Sigmoid colon (tissue), 7 donors: ENCODE measurements at places on chromosomes 5 and 9.
A peak's percentile ranks its signal among the peaks of the same experiment; 100 is the strongest.

GRCh38 chr9:129471201-129472019, 149.5 kb downstream of the C9orf50 start:
- H3K36me3 ChIP-seq: no peaks in the 10 kb centered on the region
- H3K27me3 ChIP-seq: no peaks in the 10 kb centered on the region
- DNase-seq: no peak
- H3K27ac ChIP-seq: no peak overlapping the region
- no peak overlapping the region for H3K4me3 ChIP-seq

- H3K36me3 ChIP-seq: no peaks in the 10 kb centered on the region
- H3K27ac ChIP-seq: peak overlapping the region; percentile 3
- no peaks in the 10 kb centered on the region for H3K27me3 ChIP-seq
Observed at GRCh38 chr5:89988129-89988810, 421.3 kb downstream of the CETN3 start.

GRCh38 chr9:7982907-7983306, 183.3 kb upstream of the DMAC1 start:
- no peak overlapping the region for H3K4me3 ChIP-seq
- H3K27me3 ChIP-seq: no peaks in the 10 kb centered on the region
- no peak overlapping the region for H3K27ac ChIP-seq
- no peaks in the 10 kb centered on the region for H3K4me1 ChIP-seq
- DNase-seq: no peak
- H3K36me3 ChIP-seq: no peaks in the 10 kb centered on the region

GRCh38 chr5:99068944-99069650, 140.3 kb upstream of the CHD1 start:
- H3K4me1 ChIP-seq: no peaks in the 10 kb centered on the region
- no peaks in the 10 kb centered on the region for H3K27me3 ChIP-seq
- H3K4me3 ChIP-seq: no peak overlapping the region

GRCh38 chr9:134629061-134629585, 12.5 kb upstream of the COL5A1 start:
- no peaks in the 10 kb centered on the region for H3K27me3 ChIP-seq
- no peak for DNase-seq
- no peaks in the 10 kb centered on the region for H3K36me3 ChIP-seq
- H3K4me3 ChIP-seq: no peak overlapping the region
- H3K4me1 ChIP-seq: no peaks in the 10 kb centered on the region

DNA sequence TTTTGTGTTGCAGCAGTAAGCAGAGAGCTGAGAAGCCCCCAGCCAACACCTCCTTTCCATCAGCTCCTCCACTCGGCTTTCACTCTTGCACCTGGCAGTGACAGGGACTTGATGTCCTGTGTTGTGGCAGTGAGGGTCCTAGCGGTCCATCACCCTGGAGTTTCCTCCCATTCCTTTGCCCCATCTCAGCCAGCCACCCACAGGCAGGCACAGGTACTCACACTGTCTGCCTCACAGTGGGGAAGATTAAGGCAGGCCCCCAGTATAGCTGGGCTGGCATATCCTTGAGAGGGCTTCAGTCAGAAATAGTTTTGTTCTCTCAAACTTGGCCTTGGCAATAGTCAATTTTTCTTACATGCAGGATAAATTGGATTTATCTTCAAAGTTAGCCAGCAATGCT, 362.7 kb downstream of the GADD45G start:
- peaks cover 4% of the 10 kb centered on the region for H3K4me1 ChIP-seq
- no peak overlapping the region for H3K27ac ChIP-seq
- H3K36me3 ChIP-seq: no peaks in the 10 kb centered on the region
- no peaks in the 10 kb centered on the region for H3K27me3 ChIP-seq
- DNase-seq: no peak

DNA sequence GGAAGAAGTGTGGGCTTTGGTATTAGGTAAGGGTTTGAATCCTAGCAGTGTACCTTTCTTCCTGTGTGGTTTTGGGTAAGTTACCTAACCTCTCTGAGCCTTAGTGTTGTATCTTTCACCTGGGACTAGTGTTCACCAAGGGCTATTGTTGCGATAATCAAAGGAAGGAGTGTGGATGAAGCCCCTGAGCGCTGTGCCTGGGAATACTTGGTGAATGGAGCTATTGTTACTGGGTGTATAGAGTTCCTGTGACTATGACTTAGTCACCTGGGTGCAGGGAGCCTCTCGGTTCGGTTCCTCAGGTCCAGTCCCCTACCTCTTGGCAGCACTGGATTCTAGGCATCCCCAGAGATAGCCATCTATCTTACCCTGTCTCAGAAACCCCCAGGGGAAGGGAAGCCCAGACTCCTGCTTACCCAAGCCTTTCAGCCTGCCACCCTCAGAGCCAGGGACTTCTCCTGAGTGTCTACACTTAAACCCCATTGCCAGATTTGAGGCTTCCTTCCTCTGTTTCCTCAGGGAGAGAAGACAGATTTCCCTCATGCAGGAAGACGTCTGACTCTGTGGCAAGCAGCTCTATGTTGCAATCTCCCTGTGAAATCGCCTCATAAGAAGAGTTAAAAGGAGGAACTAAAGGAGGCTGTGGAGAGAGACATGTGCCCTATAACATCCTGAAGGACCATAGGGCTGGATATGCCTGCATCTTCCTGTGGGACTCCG, 181.0 kb upstream of the PITX1 start:
- peaks cover 28% of the 10 kb centered on the region for H3K4me1 ChIP-seq
- H3K27me3 ChIP-seq: no peaks in the 10 kb centered on the region
- no peaks in the 10 kb centered on the region for H3K36me3 ChIP-seq
- no peak overlapping the region for H3K27ac ChIP-seq

DNA sequence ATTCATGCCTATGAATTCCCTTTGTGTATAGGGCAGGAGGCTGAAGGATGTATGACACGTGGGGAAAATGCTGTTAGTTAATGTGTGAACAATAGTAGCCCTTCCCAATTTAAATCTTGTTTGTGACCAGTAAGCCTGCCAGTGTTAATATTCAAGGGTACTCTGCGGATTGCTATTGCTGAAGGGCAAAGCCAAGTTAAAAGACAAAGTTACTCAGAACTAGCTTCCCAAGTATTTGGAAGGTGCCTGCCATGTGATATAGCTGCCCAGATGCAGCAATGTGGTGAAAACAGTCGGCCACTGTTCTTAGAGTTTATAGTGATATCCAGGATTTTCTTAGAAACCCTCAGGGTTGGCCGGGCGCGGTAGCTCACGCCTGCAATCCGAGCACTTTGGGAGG, 34.6 kb downstream of the MARVELD2 start:
- H3K36me3 ChIP-seq: no peaks in the 10 kb centered on the region
- no peak overlapping the region for H3K27ac ChIP-seq
- H3K27me3 ChIP-seq: no peaks in the 10 kb centered on the region
- H3K4me3 ChIP-seq: no peak overlapping the region
- DNase-seq: no peak

DNA sequence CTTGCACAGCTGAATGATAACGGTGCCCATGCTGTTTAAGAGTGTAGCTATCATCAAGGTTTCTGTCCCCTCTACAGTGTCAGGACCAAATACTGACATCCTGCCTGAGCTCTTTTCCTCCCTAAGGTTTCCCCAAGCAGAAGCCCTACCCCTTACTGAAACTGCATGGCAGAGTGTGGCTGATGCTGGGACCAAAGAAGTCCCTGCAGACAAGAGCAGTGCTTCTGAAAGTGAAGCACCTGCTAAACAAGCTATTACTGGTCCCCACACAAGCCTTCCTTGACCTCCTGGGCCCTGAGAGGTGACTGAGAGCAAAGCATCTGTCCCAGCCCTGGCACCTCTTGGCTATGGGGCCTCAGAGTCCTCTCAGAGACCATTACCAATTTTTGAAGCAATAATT, 56.1 kb downstream of the CFAP90 start:
- no peak for DNase-seq
- no peak overlapping the region for H3K27ac ChIP-seq

DNA sequence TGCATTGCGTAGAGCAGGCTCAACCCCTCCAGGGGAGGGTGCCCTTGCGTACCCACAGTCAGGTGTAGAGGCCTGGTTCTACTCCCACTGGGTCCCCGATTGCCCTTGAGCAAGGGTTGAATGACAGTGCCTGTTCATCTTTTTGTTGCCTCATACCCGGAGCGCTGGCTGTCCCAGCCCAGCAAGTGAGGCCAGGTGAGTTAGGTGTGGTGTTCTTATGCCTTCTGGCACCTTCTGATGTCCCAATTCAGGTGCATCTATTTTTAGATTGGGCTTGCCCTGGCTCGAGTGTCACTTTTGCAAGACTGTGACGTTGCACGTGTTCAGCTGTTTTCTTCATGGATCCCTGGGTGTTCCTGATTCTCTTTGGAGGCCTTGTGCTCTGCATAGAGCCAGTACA, 257.8 kb downstream of the GOLPH3 start:
- DNase-seq: no peak
- no peaks in the 10 kb centered on the region for H3K36me3 ChIP-seq
- no peak overlapping the region for H3K4me3 ChIP-seq
- no peak overlapping the region for H3K27ac ChIP-seq
- no peaks in the 10 kb centered on the region for H3K27me3 ChIP-seq
- H3K4me1 ChIP-seq: no peaks in the 10 kb centered on the region

DNA sequence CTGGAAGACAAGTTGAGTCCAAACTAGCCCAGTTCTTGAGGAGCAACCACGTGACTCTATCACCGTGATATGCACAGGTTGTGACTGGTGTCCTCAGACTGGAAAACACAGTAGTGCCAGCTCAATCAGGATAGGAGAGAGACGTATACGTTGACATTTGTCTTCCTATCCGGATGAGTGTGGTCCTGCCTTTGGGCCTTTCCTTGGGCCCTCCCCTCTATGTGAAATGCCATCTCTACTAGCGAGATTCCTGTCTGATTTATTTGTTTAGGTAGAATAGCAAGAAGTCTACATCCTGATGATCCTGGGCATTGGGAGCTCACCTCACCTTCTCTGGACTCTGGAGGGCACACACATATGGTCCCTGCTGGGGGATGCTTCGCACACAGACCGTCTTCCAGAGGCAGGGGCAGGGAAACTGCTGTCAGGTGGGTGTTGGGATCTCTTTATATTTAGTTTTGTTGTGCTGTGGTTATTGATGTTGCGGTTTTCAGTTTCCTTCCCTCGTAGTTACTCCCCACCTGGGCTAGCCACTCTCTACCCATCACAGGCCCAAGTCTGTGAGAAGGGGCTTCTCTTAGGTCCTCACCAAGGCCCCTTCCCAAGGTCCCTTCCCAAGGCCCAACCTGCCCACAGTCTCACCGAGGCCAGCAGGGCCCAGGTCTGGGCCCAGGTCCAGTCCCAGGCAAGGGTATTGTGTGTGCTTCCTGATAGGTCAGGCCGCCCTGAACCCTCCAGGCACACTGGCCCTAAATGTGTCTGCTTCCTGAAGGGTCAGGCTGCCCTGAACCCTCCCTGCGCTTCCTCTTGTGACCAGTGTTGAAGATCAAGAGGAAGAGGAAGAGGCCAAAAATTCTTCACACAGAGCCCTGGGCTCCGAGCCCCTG, 19.0 kb upstream of the SPINK4 start:
- peaks cover 6% of the 10 kb centered on the region for H3K4me1 ChIP-seq
- no peak for DNase-seq
- H3K27me3 ChIP-seq: no peaks in the 10 kb centered on the region

- DNase-seq: no peak
- H3K27ac ChIP-seq: no peak overlapping the region
- H3K36me3 ChIP-seq: no peaks in the 10 kb centered on the region
Observed at GRCh38 chr5:17340819-17341218, 123.4 kb downstream of the BASP1 start.

- H3K4me1 ChIP-seq: no peaks in the 10 kb centered on the region
- H3K27me3 ChIP-seq: no peaks in the 10 kb centered on the region
- no peak for DNase-seq
- H3K4me3 ChIP-seq: no peak overlapping the region
Observed at GRCh38 chr5:79641414-79641813, 29.2 kb downstream of the TENT2 start.

GRCh38 chr5:126139773-126140172, 283.4 kb upstream of the GRAMD2B start:
- H3K4me3 ChIP-seq: no peak overlapping the region
- no peak for DNase-seq

DNA sequence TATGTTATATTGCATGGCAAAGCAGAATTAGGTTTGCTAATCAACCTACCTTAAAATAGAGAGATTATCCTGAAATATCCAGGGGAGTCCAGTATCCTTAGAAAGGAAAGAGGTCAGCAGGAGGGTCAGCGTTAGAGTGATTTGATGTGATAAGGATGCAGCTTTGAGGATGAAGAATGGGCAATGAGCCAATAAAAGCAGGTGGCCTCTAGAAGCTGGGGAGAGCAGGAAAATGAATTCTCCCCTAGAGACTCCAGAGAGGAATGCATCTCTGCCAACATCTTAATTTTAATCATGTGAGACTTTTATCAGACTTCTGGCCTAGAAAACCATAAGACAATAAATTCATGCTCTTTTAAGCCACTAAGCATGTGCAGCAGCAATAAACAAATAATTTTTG, 65.7 kb upstream of the SYK start:
- H3K27me3 ChIP-seq: no peaks in the 10 kb centered on the region
- H3K4me3 ChIP-seq: no peak overlapping the region
- no peak for DNase-seq
- no peak overlapping the region for H3K27ac ChIP-seq
- H3K4me1 ChIP-seq: no peaks in the 10 kb centered on the region

- no peaks in the 10 kb centered on the region for H3K27me3 ChIP-seq
- DNase-seq: peak; percentile 65
- no peak overlapping the region for H3K4me3 ChIP-seq
- H3K4me1 ChIP-seq: no peaks in the 10 kb centered on the region
- peak overlapping the region; percentile 29 for H3K27ac ChIP-seq
Observed at GRCh38 chr5:41334758-41335157, 121.4 kb upstream of the C6 start.

- H3K4me1 ChIP-seq: no peaks in the 10 kb centered on the region
- no peak overlapping the region for H3K27ac ChIP-seq
- H3K4me3 ChIP-seq: no peak overlapping the region
- H3K36me3 ChIP-seq: no peaks in the 10 kb centered on the region
- H3K27me3 ChIP-seq: no peaks in the 10 kb centered on the region
- DNase-seq: no peak
Observed at GRCh38 chr5:73534011-73534644, 31.3 kb downstream of the ANKRA2 start.

DNA sequence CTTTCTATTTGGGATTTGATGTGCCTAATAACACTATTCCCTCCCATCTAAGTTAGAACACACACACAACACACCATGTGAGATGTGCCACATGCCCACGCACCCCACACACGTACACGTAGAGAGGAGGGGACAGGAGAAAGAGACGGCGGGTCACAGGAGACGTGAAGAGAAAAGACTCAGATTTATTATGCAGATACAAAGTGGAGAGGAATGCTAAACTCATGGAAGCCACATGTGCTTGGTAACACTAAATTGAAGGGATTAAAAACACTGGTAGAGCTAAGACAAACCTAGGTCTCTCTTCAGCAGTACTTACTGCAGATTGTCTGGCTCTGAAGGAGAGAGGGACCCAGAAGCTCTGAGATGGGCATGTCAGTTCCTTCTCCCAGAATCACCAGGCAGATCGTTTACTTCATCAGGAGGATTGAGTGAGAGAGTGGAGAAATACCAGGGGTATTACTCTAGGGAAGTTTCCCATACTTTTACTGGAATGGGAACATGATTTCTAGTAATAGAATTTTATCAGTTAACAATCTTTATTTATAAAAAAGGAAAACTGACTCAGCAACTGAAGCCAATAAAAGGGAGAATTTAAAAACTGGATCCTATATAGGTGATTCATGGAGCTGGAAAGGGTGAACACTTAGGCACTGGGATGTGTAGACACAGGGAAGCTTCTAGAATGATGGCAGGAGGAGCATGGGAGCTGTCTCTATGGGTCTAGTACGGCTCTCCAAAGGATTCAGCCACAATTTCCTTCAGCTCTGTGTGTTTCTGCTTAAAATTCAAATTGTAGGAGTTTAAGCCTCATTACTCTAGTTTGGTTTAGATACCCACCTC, 139.4 kb downstream of the MACIR start:
- H3K36me3 ChIP-seq: no peaks in the 10 kb centered on the region
- H3K27me3 ChIP-seq: no peaks in the 10 kb centered on the region
- no peak overlapping the region for H3K4me3 ChIP-seq
